ENCODE measurements at places on chromosomes 3 and 15.
A peak's percentile ranks its signal among the peaks of the same experiment; 100 is the strongest.

GRCh38 chr3:128679338-128679737 is 28.7 kb upstream of the RPN1 start:
- no peak for DNase-seq

GRCh38 chr3:24683090-24683489 is 188.4 kb upstream of the THRB start:
- DNase-seq: no peak

GRCh38 chr15:63013052-63013808 is 29.3 kb upstream of the TPM1 start:
- DNase-seq: peak; percentile 25

DNA sequence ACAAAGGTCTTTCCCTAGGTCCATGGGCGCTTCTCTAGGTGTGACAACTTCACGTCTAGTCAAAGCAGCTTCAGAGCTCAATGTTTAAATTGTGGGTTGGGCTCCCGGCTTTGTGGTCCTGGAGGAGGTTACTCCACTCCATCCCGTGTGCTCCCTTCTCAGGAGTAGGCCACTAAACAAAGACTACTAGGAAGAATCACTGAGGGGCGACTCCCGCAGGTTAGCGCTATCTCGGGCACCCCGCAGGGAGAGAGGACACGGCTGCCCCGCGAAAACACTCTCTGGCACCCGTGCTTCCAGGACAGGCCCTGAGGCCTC is 500 bp downstream of the PARP6 start:
- DNase-seq: peak; percentile 67

DNA sequence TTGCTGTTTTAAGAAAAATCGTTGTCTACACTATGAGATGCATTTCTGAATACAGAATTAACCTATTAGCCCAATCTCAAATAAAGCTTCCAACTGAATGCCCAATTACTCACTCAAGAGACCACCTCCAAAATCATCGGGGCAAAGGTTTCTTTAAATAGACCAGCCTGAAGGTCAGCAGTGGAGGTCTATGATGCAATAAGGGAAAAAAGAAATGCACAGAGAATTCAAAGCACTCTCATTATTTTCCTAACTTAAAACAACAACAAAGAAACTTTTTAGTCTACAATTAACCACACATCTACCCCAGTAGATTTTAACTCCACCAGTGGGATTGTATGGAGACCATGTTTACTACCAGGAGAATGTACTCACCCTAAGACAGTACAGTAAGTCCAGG is 657.7 kb upstream of the CCDC54 start:
- DNase-seq: no peak

DNA sequence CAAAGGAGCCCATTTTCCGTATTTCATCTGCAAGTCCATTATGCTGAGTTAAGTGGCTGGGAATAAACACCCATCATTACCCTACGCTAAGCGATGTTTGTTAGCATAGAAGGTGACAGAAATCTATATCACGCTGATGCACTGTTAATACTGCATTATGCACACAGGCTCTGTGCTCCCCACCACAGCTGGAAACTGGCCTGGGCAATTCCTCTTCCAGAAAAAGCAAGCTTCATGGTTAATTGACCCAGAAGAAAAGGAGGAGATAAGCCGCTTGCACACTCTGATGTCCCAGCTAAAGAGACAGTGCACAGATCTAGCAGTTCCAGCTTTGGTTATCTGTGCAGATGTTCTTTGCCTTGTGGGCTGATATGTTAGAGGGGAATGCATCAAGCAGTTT is 232.6 kb downstream of the NTRK3 start:
- no peak for DNase-seq

GRCh38 chr3:107999215-107999775 is 91.5 kb downstream of the CD47 start:
- DNase-seq: peak; percentile 81

- peak; percentile 31 for DNase-seq
Observed at GRCh38 chr3:171558188-171558696, 98.0 kb upstream of the TNIK start.

All from mesendoderm (in vitro differentiated cells).